ENCODE measurements at places on chromosomes 3 and 15. TPM values are rescaled to one million over a fixed set of nuclear protein-coding genes. Genes with fewer than 3 reads are reported as not detected.

Gene ACTC1
- total RNA-seq = not detected

Gene SH3GL3
- not detected for total RNA-seq

Gene UBXN7
- total RNA-seq = 51.4 TPM

Gene CD200R1L
- not detected for total RNA-seq

Gene C3orf22
- total RNA-seq = not detected

Gene OSBPL10
- total RNA-seq = 2.9 TPM

Gene AHSG
- total RNA-seq = not detected

Gene TMC3
- total RNA-seq = not detected

Gene IGSF10
- total RNA-seq = not detected

Gene ADGRG7
- not detected for total RNA-seq

Gene PIGZ
- total RNA-seq = 1.4 TPM

Gene CALML4
- 5.1 TPM for total RNA-seq

Gene TM4SF1
- not detected for total RNA-seq

Data from natural killer cell treated with Interleukin-12 subunit alpha and Interleukin-12 subunit beta and Interleukin-15 and Interleukin-18, amount 100 ng/mL, for 72 hours (primary cell).